Progenitor cell of endocrine pancreas (in vitro differentiated cells): ENCODE measurements at places on chromosomes 11 and 22. TPM values are rescaled to one million over a fixed set of nuclear protein-coding genes. Genes with fewer than 3 reads are reported as not detected.

OR51E2 gene
- not detected in 2 replicates for total RNA-seq

OR56A1 gene
- total RNA-seq: 0.09 TPM in 1 of 2 replicates, not detected in the other

OR2D2 gene
- total RNA-seq: 0.53 TPM in 1 of 2 replicates, not detected in the other

CRYBB3 gene
- total RNA-seq: 0.49 and 1.0 TPM in 2 replicates

UBQLNL gene
- 0.53 and 0.79 TPM in 2 replicates for total RNA-seq

HTR3B gene
- not detected in 2 replicates for total RNA-seq

NTM gene
- 4.2 and 4.3 TPM in 2 replicates for total RNA-seq

KCNJ4 gene
- 1.7 and 2.2 TPM in 2 replicates for total RNA-seq

GDPD4 gene
- not detected in 2 replicates for total RNA-seq

TEX12 gene
- total RNA-seq: not detected in 2 replicates

KLHDC7B gene
- not detected in 2 replicates for total RNA-seq

SHANK2 gene
- total RNA-seq: 97.8 and 104 TPM in 2 replicates

NOX4 gene
- total RNA-seq: 6.7 and 7.9 TPM in 2 replicates

MYBPC3 gene
- 0.10 and 0.22 TPM in 2 replicates for total RNA-seq

TNNT3 gene
- total RNA-seq: 0.38 TPM in 1 of 2 replicates, not detected in the other

SLC17A6 gene
- total RNA-seq: 0.20 TPM in 1 of 2 replicates, not detected in the other

C11orf97 gene
- not detected in 2 replicates for total RNA-seq

BTBD18 gene
- not detected in 2 replicates for total RNA-seq

DGCR8 gene
- total RNA-seq: 75.8 and 79.8 TPM in 2 replicates

OR5B21 gene
- total RNA-seq: not detected in 2 replicates

DDI1 gene
- total RNA-seq: not detected in 2 replicates

CNIH2 gene
- total RNA-seq: 21.3 and 21.7 TPM in 2 replicates

GALNT18 gene
- total RNA-seq: 2.1 TPM in 2 replicates

PTGDR2 gene
- 2.0 and 2.2 TPM in 2 replicates for total RNA-seq

RIBC2 gene
- 6.7 and 7.0 TPM in 2 replicates for total RNA-seq

CCND1 gene
- 409 and 437 TPM in 2 replicates for total RNA-seq

VWA5A gene
- 20.9 and 22.6 TPM in 2 replicates for total RNA-seq

NOL12 gene
- total RNA-seq: 16.4 and 17.1 TPM in 2 replicates

CADM1 gene
- total RNA-seq: 147 and 154 TPM in 2 replicates

TRPM5 gene
- 0.46 and 0.84 TPM in 2 replicates for total RNA-seq

TEF gene
- 11.4 and 11.5 TPM in 2 replicates for total RNA-seq

UBQLN3 gene
- not detected in 2 replicates for total RNA-seq

RAB39A gene
- 2.8 and 2.9 TPM in 2 replicates for total RNA-seq

DEFB131B gene
- total RNA-seq: not detected in 2 replicates

ETS1 gene
- 3.0 and 5.2 TPM in 2 replicates for total RNA-seq
